ENCODE measurements at places on chromosomes 13 and 19.

GRCh38 chr13:36369268-36370107 lies 23.3 kb upstream of the SPART start:
- no peak for DNase-seq

- no peak for DNase-seq
Measured at GRCh38 chr13:107141767-107142166, 573.8 kb upstream of the ARGLU1 start.

- DNase-seq = no peak
Measured at GRCh38 chr13:25210842-25211569, 38.9 kb upstream of the AMER2 start.

GRCh38 chr19:15105044-15105443 lies 2.2 kb upstream of the SYDE1 start:
- DNase-seq = no peak

DNA sequence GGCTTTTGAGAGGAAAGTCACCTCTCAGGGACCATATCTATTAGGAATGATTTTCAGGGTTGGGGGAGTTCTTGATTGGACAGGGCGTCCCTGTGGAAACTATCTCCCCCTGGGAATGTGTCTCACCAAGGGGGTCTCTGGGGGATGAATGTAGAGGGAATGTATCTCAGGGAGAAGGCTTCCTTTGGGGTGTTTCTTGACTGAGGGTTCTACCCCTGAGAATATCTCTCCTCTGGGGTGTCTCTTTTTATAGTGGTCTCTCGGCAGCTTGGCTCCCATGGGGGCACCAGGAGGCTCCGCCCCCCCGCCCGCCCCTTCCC lies 1.0 kb downstream of the RTBDN start:
- no peak for DNase-seq

GRCh38 chr13:94548821-94549231 lies 47.1 kb downstream of the TGDS start:
- DNase-seq = no peak

GRCh38 chr13:74300162-74300561 lies 166.0 kb upstream of the KLF12 start:
- no peak for DNase-seq

All from T47D (cell line).